ENCODE measurements at places on chromosomes 1 and 21.

- DNase-seq = no peak
Observed at GRCh38 chr1:160460683-160461287, 60.4 kb downstream of the VANGL2 start.

DNA sequence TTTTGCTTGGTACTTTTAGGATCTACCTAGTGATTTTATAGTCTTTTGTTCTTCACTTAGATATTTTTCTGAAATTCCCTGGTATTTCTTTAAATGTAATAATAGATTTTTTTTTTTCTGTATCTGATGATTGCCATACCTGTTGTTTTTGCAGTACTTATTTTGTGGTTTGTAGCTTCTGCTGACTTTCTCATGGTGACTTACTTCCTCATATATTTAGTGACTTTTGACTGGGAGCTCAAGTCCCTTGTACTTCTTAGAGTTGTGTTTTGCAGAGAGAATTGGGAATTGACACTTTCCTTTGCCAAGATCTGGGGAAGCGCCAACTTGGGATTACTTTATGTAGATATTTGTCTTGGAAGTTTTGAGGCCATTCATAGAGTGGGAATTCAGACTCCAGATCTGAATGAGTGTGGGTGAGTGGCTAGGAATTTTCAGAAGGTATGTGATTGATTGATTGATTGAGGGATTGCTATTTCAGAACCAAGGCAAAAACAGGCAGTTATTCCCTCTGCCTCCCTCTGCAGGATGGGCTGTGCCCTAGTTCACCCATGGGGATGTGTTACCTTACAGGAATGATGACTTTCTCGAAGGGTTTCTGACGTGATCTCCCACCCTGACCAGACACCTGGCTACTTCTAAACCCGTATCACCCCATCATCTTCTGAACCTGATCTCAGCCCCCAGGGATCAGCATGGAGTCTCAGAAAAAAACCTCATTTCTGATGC lies 219.5 kb downstream of the URB2 start:
- DNase-seq = no peak

- DNase-seq = no peak
Observed at GRCh38 chr1:154837034-154837671, 32.9 kb downstream of the KCNN3 start.

DNA sequence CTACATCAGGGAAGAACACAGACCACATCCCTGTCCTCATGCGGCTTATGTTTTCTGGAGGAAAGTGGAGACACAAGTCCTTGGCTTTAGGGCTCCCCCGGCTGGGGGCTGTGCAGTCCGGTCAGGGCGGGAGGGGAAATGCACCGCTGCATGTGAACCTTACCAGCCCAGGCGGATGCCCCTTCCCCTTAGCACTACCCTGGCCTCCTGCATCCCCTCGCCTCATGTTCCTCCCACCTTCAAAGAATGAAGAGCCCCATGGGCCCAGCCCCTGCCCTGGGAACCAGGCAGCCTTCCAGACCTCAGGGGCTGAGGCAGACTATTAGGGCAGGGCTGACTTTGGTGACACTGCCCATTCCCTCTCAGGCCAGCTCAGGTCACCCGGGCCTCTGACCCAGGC lies 45.5 kb downstream of the TNNT2 start:
- no peak for DNase-seq

DNA sequence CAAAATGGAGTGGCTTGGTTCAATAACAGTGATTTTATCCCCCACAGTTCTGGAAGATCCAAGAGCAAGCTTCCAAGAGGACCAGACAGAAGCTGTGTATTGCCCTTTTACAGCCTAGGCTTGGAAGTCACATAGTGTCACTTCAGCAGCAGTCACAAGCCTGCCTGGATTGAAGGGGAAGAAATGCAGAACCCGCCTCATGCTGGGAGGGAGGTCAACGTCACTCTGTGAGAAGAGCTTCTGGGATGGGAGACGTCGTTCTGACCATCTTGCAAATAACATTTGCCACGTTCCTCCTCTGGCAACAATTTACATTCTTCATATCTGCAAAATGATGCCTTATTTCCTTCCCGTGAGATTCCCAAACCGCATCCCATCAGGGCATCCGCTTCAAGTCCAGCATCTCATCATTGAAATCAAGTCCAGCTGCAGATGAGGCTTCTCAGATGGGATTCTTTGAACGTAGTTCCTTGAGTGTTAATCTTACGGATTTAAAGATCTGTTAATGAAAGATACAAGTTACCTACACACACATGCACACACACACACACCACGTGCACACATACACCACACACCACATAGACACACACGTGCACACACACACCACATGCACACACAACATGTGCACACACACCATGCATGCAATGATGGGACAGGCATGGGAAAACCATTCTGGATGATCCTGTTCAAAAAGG lies 23.9 kb upstream of the KIF1B start:
- DNase-seq = no peak

- DNase-seq = no peak
Observed at GRCh38 chr1:61268546-61269240, 186.3 kb downstream of the NFIA start.

DNA sequence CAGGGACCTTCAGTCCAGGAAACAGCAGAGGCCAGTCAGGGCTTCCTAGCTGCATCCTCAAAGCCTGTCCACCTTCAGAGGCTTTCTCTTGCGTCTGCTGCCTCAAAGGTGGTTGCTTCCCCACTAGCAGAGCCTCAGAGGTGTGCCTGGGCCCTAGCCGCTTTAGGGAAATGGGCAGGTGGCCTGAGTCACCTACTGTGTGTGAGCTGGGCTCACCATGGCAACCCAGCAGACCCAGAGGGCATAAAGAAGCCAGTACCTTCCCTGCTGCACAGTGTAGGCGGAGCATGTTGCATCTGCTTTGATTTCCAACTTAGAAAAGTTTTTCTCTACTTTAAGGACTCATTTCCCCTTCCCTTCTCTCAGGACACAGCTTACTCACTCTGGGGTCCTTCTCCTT lies 12.5 kb downstream of the SLC9A1 start:
- no peak for DNase-seq

DNA sequence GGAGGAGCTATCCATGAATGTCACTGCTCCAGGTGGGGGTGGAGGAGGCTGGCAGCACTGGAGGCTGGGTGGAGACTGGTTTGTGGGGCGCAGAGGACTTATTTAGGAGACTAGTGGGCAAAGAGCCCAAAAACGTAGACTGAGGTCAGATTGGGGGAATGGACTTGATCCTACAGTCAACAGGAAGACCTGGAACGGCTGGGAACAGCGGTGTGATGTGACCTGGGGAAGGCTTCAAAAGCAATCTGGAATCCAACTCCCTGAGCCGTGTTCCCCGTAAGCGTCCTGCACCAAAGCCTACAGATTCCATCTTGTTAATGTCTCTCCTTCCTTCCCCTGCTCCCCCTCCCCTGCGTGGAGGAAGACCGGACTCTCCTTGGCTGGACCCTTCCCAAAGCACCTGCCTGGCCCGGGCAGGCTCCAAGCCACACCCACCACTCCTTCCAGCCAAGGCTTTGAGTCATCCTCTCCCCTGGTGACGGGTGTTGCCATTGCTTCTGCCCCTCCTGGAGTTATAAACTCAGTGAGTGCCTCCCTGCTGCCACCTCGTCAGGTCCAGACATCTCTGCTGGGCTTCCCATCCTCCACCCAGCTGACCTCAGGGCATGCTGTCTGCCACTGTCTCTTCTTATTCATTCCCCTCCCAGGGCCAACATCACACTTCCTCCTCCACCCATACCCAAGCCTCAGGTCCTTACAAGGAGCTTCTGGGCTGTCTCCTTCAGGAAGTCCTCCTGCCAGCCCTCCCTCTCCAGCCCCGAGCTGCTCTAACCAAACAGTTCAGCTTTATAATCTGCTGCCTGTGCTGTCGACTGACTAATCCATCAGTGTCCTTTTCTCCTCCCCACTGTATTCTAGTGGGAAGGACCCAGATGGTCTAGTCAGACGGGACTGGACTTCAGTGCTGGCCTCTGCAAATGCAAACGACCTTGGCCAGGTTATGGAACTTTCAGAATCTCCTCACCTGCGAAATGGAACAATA lies 1.6 kb upstream of the CLSTN1 start:
- DNase-seq = no peak
